Thoracic aorta (tissue), 2 donors: ENCODE measurements at places on chromosomes 3 and 15. TPM values are rescaled to one million over a fixed set of nuclear protein-coding genes. Genes with fewer than 3 reads are reported as not detected.

- no peak for DNase-seq
Measured at GRCh38 chr3:183692436-183692835, 5.2 kb upstream of the YEATS2 start.

DNA sequence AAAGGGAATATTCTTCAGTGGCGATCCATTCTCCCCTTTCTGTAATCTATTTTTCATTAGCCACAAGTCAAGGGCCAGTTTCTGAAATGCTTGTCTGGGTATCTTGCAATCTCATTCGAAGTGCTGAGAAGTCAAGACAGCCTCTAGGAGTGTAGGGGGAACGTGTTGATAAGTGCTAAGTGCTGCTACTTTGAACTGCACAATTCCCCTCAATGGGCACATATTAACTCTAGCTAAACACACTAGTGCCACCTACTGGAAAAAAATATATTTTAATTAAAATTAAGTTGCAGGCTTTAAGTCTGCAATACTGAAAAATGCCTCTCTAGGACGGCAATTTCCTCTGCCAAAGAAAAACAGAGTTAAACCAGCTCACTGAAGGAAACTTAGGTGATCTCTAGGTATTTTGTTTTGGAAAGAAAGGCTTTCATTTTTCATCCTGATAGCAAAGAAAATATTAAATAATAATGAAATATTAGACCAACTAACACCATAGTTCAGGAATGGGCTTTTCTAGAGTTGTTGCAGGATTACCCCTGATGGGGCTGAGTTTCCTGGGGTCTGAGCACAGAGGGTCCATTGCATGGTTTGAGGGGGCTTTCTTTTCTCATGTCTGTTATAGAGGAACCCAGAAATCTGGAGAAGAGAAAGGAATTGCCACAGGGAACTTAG lies 181.9 kb upstream of the KBTBD8 start:
- DNase-seq: no peak

DNA sequence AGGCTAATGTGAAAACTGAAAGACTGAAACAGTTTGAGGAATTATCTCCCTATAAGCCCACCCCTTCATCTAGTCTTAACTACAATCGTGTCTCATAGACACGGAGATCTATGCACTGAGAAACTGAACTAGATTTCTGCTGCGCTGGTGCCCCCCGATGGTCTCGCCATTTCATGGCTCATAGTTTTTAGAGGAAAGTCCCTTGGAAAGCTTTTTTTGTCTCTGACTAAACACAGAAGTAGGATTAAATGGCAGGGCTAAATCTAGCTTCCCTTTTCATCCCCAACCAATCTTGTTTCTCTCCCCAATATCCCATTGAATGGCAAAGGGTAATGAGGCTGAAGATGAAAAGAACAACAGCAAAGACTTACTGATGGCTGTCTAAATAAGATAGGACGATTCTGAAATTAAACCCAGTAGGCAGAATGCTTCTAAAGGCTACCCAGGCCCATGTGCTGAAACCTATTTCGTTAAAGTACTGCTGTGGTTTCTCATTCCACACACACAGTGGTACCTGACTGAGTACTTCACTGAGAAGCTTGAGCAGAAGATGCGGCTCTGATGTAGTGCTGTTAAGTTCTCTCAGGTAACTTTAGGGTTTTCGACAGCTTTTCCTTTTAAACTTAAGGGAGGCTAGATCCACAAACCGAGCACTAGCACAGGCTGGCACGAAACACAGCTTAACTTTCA lies 142.7 kb downstream of the GADL1 start:
- no peak for DNase-seq

DNA sequence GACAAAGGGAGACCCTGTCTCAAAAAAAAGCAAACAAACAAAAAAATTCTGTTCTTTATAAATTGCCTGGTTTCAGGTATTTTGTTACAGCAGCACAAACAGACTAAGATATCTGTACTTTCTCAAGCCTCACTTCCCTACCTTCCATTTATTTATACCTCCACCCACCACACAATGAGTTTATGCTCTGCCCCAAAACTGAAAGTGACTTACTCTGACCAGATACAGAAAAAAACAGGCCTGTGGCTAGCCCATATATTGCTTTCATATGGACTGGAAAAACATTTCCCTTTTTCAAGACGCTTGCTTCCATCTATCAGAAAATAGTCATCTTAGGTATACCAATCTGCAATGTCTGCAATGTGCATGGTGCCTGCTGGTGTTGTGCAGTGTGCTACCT lies 8.7 kb upstream of the GPD1L start:
- DNase-seq: no peak

- DNase-seq: no peak
Measured at GRCh38 chr15:57147621-57148020, 228.7 kb upstream of the CGNL1 start.

DNA sequence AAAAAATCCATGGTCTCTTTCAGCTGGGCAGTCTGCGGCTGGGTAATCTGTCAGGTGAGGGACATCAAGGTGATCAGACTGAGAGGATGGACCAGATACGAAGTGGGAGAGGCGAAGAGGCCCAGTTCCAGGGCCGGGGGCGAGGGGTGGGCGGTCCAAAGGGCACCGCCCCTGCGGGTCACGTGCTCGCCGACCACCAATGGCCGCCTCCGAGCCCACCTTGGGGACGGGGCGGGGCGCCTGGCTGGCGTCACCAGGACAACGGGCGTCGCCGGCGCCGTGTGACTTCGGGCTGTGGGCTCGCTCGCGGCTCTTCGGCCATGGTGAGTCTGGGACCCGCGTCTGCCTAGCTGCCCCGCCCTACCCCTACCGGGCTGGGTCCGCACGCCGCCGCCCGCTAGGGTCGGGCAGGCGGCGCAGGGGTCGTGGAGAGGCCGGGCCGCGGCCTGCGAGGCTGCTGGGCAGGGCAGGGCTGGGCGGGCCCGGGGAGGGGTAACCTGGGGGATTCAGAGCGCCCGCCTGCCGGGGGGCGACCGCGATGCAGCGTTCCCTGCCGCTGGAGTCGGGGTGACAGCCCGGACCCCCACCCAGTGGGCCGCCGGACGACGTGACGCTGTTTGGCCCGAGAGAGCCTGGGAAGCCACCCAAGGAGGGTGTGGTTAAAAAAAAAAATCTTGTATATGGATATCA lies at the start of gene FBXL2:
Gene FBXL2 (plus strand): TSS at position 250 of the 690 bp plus-strand sequence. CDS start 71 bp downstream, at position 321.
- peak; percentile 13 for DNase-seq

GRCh38 chr3:49750056-49750455 lies 26.3 kb upstream of the GMPPB start:
- no peak for DNase-seq

- DNase-seq: no peak
Measured at GRCh38 chr3:112931736-112932521, 43.0 kb downstream of the CD200R1 start.

GRCh38 chr3:98440283-98440682 lies 22.7 kb upstream of the OR5K1 start:
- DNase-seq: no peak

DNA sequence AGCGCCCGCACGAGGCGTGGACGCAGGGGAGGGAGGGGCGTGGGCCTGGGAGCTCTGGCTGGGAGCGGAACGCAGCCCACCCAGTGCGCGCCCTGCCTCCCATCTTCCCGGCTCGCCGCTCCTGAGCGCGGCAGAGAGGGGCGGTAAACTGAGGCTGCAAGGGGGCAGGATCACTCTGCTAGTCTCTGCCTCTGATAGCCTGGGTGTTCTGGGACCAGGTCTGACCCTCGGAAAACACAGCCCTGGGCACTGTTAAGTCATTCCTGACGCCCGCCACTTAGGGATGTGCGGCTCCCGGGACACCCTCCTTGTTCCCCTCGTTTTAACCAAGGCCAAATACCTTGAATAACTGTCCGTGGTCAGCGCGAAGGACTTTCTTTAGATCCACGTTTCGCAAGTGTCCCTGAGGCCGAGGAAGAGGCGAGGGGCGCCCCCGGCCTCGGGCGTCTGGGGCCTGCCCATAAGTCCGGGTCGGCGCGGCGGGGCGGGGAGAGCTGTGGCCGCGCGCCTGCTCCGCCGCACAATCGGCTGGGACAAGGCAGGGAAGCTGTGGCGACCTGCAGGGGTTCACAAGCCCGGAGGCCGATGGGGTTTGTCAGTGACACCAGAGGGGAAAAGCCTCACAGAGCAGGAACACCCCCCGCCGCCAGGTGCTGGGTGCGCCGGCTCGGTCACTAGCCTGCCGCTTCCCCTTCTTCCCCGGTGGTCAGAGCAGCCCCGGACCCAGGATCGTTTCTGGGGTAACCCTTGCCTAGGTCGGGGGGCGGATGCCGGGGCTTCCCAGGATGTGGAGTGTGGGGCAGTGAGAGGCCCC lies 1.5 kb downstream of the ITPKA start:
- no peak for DNase-seq

DNA sequence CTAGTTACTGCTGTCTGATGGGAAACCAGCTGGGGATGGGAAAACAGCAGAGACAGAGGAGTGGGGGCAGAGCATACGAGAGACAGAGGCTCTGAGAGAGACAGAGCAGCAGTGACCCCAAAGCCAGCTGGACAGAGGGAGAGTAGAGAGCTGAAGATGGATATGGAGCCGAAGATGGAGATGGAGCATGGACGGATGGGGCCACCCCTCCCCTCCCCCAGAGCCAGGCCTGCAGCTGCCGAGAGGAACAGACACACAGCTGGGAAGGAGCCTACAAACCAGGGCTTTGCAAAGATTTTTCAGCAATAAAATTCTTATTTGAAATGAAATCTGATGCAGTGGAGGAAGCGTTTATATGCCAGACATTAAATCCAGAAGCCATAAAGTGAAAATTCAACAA lies 167.6 kb upstream of the LINGO1 start:
- no peak for DNase-seq

GRCh38 chr15:44753345-44753744 lies 17.0 kb downstream of the TRIM69 start:
- no peak for DNase-seq

GRCh38 chr3:63654211-63654610 lies 1.7 kb downstream of the SNTN start:
- no peak for DNase-seq

- no peak for DNase-seq
Measured at GRCh38 chr15:58221591-58222241, 83.5 kb downstream of the AQP9 start.

- no peak for DNase-seq
Measured at GRCh38 chr3:63900459-63900858, 11.7 kb downstream of the SCAANT1 start.

DNA sequence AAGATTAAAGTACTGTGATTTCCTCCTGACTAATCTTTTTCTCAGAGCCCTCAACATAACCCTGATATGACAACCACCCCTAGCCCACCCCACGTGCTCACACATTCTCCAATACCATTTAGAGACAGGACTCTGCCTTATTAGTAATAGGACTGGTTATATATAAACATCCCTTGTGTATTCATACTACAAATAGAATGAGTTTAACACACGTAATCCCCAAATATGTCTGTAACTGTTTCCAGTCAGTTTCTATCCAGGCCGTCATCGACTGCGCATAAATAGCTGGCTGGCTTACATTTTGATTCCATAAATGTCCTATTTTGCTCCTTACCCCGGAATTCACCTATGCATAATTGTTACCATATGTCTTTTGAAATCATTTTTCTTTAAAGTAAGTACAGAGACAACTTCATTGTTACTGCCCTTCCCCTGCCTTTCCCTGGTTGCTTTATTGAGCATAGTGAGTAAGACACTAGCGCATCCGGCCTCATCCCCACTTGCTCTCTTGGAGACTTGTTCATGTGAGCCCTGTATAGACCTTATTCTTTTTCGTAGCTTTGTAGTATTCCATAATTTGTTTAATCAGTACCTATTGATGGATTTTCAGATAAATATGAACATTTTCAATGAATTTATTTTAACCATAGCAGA lies 3.5 kb upstream of the P2RY14 start:
- DNase-seq: no peak

- DNase-seq: no peak
Measured at GRCh38 chr15:40964634-40965033, 11.4 kb downstream of the CHAC1 start.

GRCh38 chr3:27712136-27713077 lies 9.7 kb downstream of the EOMES start:
- DNase-seq: no peak

DNA sequence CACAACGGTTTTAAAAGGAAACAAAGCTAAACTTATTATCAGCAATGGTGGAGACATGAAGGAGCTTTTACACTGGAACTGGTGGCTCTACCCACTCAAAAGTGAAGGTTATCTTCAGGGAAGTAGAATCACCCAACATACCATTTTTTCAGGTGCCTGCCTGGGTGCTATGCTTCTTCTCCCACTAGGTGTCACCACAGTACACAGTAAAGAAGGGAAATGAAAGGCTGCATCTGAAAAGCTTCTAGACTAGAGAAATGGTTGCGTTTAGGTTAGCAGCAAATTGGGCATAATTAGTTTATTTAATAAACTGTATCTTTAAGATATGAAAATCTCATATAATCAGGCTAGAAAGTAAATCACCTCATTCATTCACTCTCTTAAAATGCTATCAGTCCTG lies 47.0 kb upstream of the SELENOK start:
- DNase-seq: no peak

DNA sequence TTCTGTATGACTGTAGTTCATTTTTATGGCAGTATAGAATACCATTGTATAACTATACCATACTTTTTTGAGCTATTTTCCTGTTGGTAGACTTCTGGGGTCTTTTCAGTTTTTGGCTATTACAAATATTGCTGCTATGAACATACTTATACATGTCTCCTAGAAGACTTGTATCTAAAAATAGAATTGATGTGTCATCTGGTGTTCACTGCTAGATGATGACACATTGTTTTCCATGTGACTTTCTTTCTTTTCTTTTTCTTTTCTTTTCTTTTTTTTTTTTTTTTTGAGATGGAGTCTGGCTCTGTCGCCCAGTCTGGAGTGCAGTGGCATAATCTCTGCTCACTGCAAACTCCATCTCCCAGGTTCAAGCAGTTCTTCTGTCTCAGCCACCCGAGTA lies 69.8 kb downstream of the SH3GL3 start:
- no peak for DNase-seq

DNA sequence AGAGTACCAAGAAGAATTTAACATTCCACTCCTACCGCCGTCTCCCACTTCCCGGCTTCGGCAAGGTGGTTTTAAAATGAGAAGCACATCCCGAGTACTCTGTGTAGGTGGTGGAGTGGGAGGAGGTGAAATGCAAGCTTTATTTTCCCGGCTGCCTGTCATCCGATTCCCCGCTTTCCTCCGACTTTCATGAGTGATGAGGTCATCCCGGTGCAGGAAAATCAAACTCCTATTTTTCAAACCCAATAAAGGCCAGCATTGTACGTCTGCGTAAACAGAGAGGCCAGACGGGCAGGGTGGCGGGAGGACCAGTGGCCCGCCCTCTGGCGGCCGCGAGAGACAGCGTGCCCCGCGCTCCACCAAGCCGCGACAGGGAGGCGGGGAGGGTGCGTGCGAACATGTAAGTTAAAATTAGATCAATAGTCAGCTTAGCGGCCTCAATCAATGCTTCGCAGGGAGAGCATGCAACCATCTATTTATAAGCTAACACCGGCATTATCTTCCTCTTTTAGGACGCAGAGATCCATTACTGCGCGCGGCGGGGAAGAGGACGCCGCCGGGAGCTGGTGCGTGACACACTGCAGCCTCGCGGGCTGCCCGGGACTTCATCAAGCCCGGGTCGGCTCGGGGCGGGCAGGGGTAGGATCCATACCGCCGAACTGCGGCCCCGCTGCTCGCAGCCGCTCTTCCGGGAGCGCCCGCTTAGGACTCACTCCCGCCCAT lies 163.3 kb downstream of the CD47 start:
- DNase-seq: no peak

The GABRB3 gene
- 2.0 TPM for total RNA-seq

The NR2E3 gene
- 0.92 TPM for total RNA-seq

The IGSF10 gene
- 34.6 TPM for total RNA-seq

The SH2D7 gene
- total RNA-seq: not detected

The GHSR gene
- not detected for total RNA-seq

The CHRD gene
- total RNA-seq: 21.7 TPM
